ENCODE measurements at places on chromosomes 4 and X. TPM values are rescaled to one million over a fixed set of nuclear protein-coding genes. Genes with fewer than 3 reads are reported as not detected.

The HS6ST2 gene
- not detected for total RNA-seq

The C4orf54 gene
- not detected for total RNA-seq

The FOXP3 gene
- total RNA-seq, result 0.94 TPM

The NPY1R gene
- not detected for total RNA-seq

The PPARGC1A gene
- total RNA-seq, result 0.52 TPM

The PDE5A gene
- 16.4 TPM for total RNA-seq

The GAGE12F gene
- not detected for total RNA-seq

The ETDA gene
- total RNA-seq, result not detected

The SPANXA1 gene
- not detected for total RNA-seq

The HSD17B10 gene
- total RNA-seq, result 29.0 TPM

The ENPEP gene
- total RNA-seq, result 0.73 TPM

The MAGED4 gene
- total RNA-seq, result 0.10 TPM

The MTMR8 gene
- total RNA-seq, result 4.7 TPM

The C1QTNF7 gene
- 0.10 TPM for total RNA-seq

The TBCK gene
- total RNA-seq, result 31.7 TPM

The USP17L22 gene
- not detected for total RNA-seq

The YTHDC1 gene
- 283 TPM for total RNA-seq

The ZFP92 gene
- total RNA-seq, result 0.63 TPM

The BTK gene
- 33.1 TPM for total RNA-seq

The SAGE1 gene
- total RNA-seq, result not detected

The SLIT2 gene
- not detected for total RNA-seq

The HTT gene
- total RNA-seq, result 96.2 TPM

The IL13RA2 gene
- total RNA-seq, result not detected

The FHIP1A gene
- 2.8 TPM for total RNA-seq

The STAP1 gene
- 13.0 TPM for total RNA-seq

The HAND2 gene
- not detected for total RNA-seq

The MID1 gene
- under 0.01 TPM for total RNA-seq

The ALB gene
- total RNA-seq, result 0.31 TPM

The SYTL5 gene
- not detected for total RNA-seq

The CYTL1 gene
- 0.84 TPM for total RNA-seq

The UBQLN2 gene
- total RNA-seq, result 20.7 TPM

The GALNTL6 gene
- 0.10 TPM for total RNA-seq

The RBM47 gene
- 59.3 TPM for total RNA-seq

The SMPX gene
- not detected for total RNA-seq

The MTNR1A gene
- total RNA-seq, result not detected

The CDKL2 gene
- 0.21 TPM for total RNA-seq

The F8A2 gene
- total RNA-seq, result not detected

The TBL1X gene
- total RNA-seq, result 21.0 TPM

The TMEM156 gene
- 6.9 TPM for total RNA-seq

The STOX2 gene
- under 0.01 TPM for total RNA-seq

The PLAC8 gene
- total RNA-seq, result 354 TPM

The BGN gene
- not detected for total RNA-seq

The DDX53 gene
- not detected for total RNA-seq

The NMU gene
- total RNA-seq, result not detected

The C4orf51 gene
- total RNA-seq, result not detected

The HSD17B11 gene
- 128 TPM for total RNA-seq

The FRAS1 gene
- total RNA-seq, result under 0.01 TPM

The DDIT4L gene
- total RNA-seq, result 0.21 TPM

The DUSP21 gene
- total RNA-seq, result not detected

The MSL3 gene
- 83.0 TPM for total RNA-seq

The HTR2C gene
- not detected for total RNA-seq
